LoVo (cell line): ENCODE measurements at places on chromosomes 11 and 22.

- no peak for DNase-seq
Observed at GRCh38 chr11:69823641-69824265, 4.5 kb upstream of the FGF3 start.

- no peak for DNase-seq
Observed at GRCh38 chr11:70140711-70141485, 62.2 kb upstream of the FADD start.

- DNase-seq, result no peak
Observed at GRCh38 chr22:45082795-45083194, 73.0 kb upstream of the PHF21B start.

DNA sequence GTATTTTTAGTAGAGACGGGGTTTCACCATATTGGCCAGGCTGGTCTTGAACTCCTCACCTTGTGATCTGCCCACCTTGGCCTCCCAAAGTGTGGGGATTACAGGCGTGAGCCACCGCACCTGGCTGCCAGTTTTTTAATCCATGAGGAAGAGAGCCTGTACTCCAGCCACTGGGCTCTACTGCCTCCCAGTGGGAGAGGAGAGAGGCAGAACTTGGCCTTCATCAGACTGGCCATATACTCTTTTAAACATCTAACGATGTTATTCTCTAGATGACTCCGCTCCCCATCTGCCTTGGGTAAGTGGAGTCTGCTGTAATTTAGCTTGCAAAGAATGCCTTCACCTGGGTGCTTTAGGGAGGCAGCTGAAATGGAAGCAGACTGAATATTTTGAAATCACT, 34.6 kb downstream of the SLC6A5 start:
- no peak for DNase-seq

DNA sequence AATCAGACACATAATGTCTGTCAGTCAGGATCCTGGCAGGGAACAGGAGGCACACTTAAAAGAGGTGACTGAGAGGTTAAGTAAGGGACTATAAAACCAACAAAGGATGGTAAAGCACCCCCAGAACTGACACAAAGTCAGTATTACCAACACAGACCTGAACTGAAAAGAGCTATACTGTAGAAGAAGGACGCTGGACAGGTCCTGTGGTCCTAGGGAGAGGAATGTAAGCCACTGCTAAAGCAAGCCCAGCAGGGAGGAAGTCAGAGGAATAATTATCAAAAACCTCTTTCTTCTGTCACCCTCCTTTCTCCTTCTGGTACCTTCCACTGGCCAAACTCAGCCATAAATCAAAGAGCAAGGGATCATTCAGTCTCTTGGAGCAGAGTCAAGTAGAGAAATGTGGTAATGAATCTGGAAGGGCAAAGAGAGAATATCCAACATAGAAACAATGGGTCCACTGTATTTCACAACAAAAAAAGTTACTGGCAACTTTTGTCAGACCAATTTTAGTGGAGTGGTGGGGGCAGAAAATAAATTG, 33.4 kb upstream of the ANGPTL5 start:
- no peak for DNase-seq

DNA sequence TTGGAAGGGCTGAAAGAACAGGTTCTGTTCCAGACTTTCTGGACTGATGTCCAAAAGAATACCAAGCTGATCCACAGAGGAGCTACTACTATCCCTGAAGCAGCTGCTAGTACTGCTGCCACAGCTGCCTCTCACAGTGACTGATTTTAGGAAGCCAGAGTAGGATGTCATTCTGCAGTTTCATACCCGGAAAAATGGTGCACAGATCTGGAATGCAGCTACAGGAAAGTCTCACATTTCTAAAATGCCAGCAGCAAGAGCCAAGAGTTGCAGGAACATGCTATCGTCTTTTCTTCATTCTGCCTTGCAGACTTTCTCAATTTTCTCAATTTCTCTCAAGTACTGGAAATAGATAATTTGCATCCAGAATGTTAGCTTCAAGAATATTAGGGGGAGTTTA, 19.4 kb upstream of the CCDC179 start:
- DNase-seq, result no peak
